ENCODE measurements at places on chromosomes 12 and 14.

DNA sequence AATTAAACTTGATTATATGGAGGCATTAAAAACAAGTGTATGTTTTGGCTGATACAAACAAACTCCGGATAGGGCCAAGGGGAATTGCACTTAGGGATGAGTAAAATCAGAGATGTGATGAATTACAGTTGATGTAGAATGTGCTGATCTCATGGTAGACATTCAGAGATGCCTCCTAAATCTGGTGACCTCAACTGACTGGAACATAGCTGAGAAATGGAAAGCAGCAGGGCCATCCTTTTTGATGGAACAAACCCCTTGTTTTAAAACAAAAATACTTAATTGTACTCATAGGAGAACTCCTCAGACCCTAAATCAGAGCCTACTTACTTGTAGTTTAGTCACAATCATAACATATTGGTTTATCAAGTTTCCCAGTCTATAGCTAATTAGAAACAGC is 122.8 kb downstream of the C12orf75 start:
- DNase-seq, result no peak

DNA sequence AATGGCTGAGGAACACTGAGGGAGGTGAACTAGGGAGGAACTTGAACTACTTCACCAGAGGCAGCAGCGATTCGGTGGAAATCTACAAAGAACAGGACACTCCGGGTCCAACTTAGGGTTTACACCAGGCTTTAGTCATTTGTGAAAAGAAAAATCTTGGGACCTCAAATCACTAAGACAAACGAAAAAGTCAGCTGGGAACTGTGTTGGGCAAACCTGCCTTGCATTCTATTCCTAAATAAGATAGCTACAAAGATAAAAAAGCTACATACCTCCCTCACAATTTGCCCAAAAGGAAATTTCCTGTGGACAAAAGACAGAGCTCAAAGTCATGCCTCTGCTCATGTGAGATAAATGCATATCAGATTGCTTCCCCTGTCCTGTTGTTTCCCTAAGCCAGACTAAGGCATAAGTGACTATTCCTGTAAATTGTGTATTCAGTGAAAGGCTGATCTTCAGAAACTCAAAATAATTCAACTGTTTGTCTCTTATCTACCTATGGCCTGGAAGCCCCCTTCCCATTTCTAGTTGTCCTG is 106.6 kb downstream of the APAF1 start:
- no peak for DNase-seq

DNA sequence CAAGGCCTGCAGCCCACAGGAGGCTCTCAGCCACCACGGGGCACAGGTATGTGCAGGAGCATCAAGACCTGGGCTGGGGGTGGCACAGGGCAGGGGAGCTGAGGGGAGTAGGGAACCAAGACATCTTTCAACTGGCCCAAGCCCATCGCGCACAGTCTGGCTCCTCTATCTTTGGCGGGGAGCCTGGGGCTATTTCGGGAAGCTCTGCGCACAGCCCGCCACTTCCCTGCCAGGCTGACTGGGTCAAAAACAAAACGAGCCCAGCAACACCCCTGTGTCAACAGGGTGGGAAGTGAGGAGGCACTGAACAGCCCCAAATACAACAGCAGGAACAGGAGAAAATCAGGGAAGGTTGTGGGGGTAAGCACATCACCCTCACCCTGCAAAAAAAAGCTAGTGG is 83.9 kb downstream of the ARL6IP4 start:
- no peak for DNase-seq

- peak; percentile 67 for DNase-seq
Observed at GRCh38 chr14:50560931-50561285, 963 bp downstream of the ATL1 start.

DNA sequence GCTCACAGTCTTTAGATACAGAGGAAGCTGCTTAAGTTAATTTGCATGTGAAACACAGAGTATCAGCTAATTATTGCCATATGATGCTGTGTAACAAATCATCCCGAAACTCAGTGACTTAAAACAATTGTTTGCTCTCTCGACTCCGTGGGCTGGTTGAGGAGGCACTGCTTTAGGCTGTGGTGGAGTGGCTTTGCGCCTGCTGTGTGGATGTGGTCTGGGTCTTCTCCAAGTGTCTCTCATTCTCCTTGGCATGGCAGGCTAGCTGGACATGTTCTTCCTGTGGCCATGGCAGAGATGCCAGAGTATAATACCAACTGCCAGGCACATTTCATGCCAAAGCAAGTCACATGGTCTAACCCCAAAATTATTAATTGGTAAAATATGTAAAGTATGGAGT is 40.9 kb downstream of the PELI2 start:
- DNase-seq, result no peak

DNA sequence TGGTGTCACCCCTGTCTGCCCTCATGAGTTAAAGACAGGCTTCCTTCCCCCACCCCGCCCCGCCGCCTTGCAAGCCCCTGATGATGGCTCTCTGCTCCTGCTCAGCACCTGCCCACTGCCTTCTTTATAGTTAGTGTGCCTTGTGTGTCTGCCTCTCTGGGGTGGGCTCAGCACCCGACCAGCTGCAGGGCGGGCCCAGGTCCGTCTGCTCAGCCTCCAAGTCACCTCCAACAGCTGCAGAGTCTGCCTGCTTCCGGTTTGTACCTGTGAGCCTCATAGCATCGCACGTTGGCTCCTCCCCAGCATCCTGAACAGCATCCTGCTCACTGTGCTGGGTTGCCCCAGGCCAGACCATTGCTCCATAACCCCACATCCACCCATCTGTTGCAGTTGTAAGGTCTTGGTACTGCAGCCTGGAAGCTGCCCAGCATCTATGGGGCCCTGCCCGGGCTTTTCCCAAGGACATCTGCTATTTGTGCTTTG is 3.5 kb downstream of the TGFB3 start:
- DNase-seq, result no peak

GRCh38 chr14:31362746-31363145 is 57.6 kb downstream of the HEATR5A start:
- no peak for DNase-seq

DNA sequence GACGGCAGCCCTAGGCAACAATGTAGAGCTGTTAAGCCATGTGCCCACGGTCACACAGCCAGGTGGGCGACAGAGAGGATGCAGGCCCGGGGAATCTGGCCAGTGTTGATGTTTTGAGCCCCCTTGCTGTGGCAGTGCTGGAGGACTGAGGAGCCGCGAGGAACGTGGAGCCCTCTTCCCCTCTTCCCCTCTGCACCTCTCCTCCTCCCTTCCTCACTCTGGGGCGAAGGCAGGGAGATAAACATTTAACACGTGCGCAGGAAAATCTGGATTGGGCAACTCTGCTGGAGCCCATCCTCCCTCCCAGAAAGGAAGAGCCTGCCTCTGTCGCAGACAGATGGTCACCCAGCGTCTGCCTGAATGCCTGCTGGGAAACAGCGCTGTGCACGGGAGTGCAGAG is 376.8 kb downstream of the FUT8 start:
- DNase-seq, result no peak

DNA sequence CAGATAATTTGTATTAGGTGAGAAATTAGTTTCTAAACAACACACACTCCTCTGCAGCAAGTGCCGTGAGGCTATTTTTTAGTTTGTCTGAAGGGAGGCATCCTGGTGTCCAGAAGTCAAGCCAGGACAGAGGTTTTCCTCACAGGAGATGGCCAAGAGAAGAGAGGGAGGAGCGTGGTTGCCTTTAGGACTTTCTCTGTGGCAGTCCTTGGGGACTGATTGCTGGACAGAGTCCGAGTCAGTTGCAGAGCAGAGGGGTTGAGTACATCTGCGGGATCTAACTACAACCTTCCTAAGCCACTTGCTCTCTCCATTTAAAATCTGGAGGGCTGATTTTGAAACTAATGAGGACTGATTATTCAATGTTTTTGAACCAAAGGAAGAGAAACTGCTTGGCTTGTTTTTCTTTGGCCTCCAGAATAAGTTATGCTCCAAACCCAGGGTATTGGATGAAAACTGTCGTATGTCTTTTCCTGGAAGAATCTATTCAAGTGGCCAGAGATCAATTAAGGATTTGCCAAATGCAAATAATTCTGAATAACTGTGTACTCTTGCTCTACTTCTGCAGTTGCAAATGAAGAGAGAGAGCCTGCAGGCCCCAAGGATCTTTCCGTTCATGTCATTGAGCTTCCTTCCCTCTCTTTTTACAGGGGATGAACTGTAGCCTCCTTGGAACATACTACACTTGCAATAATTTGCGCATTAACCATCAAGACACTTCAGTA is 1.2 kb downstream of the SLCO1C1 start:
- DNase-seq, result no peak

DNA sequence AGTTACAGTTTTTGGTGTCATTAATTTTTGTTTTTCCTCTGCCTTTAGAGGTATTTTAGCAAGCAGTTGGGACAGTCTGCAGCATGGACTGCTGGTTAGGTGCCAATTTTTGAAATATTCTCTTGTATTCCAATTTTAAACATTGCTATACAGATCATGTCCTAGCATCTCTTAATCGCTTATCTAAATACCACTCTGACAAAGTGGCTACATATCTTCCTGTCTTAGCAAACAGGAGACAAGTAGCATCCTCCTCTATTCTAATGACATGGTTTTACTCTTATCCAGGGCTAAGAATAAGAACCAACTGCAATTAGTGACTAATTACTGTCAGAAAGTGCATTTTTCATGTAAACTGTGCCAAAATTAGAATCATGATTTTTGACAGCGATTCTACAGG is 117.8 kb upstream of the ATP2B1 start:
- no peak for DNase-seq

- peak; percentile 91 for DNase-seq
Observed at GRCh38 chr12:9793779-9794395, 33.2 kb upstream of the CD69 start.

DNA sequence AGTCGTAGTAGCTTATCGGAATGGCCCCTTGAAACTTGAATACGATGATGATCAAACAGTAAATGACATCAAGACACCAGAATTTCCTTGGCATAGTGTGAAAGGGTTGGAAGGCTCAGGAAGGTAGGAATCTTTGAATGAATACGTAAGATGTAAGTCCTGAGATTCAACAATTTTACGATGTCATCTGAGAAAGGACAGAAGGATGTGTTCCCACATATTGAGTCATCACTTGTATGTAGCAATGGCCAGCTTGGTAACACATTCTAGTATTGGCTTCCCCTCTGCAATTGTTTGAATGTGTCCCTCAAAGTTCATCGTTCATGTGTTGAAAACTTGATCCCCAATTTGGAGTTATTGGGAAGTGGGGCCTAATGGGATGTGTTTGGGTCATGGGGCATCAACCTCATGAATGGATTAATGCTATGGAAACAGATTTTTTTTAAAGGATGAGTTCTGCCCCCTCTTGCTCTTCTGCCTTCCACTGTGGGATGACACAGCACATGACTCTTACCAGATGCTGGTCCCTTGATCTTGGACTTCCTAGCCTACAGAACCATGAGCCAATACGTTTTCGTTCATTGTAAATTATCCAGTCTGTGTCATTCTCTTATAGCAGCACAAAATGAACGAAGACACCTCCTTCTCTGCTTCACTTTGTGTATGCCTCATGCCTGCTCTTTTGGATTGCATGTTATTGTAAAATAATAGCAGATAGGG is 284.6 kb downstream of the BCAT1 start:
- no peak for DNase-seq

DNA sequence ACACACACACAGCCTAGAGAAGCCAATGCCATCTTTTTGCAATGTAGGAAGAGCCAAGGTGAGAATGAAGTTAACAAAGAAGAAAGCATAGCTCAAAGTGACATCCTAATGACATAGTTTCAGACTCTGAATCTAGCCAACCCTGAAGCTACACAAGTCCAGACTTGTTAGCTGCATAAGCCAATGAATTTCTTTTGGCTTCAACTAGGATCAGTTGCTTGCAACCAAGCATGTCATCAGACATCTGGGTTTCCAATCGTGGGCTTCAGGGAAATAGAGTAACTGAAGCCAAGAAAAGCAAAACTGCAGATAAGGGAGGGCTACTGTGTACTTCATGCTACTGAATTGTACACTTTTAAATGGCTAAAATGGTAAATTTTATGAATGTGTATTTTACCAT is 4.4 kb upstream of the GPHN start:
- no peak for DNase-seq

GRCh38 chr12:59147791-59148190 is 227.5 kb upstream of the LRIG3 start:
- no peak for DNase-seq

DNA sequence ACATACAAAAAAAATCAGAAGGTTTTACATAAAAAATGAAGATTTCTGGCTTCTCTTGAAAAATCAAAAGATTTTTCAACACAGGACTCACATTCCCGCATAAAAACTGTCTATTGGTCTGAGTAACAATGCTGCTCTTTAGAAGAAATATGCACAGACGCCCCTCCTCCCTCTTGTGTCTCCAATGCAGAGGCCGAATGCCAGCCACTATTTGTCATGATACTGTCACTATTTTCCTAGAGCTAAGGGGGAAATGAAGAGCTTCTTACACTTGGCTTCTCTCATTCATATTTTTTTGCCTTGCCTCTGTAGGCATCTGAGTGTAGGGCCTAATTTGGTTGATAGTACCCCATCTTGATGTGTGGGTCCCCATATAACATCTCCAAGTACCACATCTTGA is 98.0 kb downstream of the BBS10 start:
- no peak for DNase-seq

DNA sequence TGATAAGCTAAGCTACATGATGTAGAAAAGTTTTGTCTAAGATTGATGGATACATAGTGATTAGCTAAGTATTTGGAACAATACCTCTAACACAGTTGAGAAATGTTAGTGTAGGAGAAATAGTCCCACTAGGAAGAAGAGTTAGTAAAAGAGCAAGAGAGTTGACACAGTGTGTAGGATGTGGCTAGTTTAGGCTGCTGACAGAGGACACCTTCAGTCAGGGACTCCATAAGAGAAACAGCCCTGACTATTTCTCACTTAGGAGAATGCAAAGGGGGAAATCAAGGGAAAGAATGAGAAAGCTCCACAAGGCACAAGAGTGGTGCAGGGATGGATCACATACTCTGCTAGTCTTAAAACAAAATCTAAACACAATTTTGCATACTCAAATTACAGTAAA is 613.7 kb downstream of the SLC16A7 start:
- no peak for DNase-seq

- DNase-seq, result no peak
Observed at GRCh38 chr14:55799508-55800095, 219.6 kb downstream of the KTN1 start.

Data from AML-193 (cell line).